ENCODE measurements at places on chromosomes 16 and 17.

DNA sequence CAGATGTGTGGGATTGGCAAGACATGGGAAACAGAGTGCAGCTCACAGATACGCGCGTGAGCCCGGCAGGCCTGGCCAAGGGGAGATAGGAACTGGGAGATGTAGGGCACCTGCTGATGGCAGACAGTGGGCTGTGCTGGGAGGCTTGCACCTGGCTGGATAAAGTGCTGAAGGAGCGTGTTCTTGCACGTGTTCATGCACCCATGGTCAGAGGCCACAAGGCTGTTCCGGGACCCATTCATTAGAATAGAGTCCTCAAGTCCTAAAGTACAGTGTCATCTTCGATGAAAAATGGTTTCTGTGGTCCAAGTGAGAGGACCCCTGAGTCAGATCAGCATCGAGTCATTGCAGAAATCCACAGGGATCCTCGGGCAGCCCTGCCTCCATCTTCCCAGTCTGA is 236.4 kb downstream of the CCDC182 start:
- DNase-seq: no peak

DNA sequence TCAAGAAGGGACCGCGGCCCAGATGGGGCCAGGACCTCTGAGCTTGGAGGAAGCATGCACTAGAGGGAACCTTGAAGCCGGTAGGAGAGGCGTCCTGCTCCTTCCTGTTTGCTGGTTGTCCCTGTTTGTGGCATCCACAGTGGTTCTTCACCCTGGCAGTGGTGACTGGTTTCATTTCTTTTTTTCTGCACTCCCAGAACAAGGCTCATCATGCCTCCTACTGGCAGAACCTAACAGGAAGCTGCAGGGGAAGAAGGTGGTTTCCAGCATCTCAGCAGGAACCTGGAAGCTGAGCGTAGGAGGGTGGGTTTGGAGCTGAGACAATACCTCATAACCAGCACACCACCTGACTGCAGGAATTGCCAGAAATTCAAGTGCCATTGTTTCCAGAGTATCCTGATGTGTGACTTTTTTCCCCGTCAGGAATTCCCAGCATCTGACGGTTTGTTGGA is 5.8 kb downstream of the TMEM231 start:
- DNase-seq: no peak

- peak; percentile 32 for DNase-seq
Measured at GRCh38 chr17:42676424-42677011, at the start of gene PLEKHH3. PLEKHH3 (minus strand) TSS chr17:42676994; CDS start chr17:42676563, 431 bp downstream.

- no peak for DNase-seq
Measured at GRCh38 chr17:1787301-1787902, 25.5 kb downstream of the SERPINF1 start.

DNA sequence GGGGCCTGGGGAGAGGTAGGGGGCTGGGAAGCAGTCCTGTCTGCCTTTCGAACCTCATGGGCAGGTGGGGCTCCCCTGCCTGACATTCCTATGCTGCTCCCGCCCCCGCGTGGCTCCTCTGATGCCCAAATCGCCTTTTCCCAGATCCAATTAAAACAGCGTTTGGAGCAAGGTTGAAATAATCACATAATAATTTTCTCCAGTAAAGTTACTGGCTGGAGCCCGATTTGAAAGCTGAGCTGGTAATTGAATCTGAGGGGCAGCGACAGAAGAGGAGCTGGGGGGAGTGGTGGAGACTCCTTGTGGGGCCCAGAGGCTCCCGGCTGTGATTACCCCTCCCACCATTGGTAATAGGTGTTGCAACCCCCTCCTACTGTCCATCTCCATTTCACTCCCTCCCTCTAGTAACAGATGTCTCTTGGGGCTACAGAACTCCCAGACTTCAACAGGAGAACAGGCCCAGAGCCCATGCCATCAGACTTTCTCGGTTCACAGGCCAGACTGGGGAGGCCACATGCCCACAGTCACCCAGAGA is 38.9 kb upstream of the C1QL1 start:
- no peak for DNase-seq

DNA sequence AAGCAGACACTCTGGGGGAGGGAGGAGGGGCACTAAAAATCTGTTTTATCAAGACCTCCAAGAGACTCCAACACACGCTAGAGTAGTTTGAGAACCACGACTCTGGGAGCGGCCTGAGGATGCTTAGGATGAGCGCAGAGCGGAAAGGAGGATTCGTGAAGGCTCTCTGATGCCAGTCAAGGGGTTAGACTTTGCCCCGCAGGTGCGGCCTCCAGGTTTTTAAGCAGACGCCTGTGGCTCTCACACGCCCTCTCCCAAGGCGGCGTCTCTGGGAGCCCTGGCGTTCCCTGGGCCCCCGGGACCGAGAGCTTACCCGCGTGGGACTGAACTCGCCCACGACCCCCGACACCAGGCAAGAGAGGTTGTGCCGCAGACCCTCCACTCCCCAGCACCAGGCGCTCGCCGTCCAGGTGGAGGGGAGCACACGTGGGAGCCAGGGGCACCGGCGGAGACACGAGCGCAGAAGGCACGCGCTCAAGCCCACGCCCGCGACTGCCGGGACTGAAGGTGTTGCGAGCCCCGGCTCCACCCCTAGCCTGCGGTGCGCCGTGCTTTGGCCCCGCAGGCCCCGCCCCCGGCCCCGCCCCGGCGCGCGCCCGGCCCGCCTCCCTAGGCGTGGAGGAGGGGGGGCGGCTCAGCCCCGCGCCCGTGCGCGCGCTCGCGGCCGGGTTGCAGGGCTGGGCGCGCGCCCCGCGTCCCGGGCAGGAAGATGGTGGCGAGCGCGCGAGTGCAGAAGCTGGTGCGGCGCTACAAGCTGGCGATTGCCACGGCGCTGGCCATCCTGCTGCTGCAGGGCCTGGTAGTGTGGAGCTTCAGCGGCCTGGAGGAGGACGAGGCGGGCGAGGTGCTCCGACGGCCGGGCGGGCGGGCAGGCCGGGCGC is at the start of gene XYLT2:
Gene XYLT2, plus strand, starts transcription at position 695 of the 881 bp plus-strand sequence. Its CDS starts 15 bp downstream, at position 710.
- peak; percentile 74 for DNase-seq

GRCh38 chr16:79632289-79632688 is 31.8 kb upstream of the MAF start:
- no peak for DNase-seq

- DNase-seq: no peak
Measured at GRCh38 chr17:17906418-17907215, 65.6 kb downstream of the TOM1L2 start.

DNA sequence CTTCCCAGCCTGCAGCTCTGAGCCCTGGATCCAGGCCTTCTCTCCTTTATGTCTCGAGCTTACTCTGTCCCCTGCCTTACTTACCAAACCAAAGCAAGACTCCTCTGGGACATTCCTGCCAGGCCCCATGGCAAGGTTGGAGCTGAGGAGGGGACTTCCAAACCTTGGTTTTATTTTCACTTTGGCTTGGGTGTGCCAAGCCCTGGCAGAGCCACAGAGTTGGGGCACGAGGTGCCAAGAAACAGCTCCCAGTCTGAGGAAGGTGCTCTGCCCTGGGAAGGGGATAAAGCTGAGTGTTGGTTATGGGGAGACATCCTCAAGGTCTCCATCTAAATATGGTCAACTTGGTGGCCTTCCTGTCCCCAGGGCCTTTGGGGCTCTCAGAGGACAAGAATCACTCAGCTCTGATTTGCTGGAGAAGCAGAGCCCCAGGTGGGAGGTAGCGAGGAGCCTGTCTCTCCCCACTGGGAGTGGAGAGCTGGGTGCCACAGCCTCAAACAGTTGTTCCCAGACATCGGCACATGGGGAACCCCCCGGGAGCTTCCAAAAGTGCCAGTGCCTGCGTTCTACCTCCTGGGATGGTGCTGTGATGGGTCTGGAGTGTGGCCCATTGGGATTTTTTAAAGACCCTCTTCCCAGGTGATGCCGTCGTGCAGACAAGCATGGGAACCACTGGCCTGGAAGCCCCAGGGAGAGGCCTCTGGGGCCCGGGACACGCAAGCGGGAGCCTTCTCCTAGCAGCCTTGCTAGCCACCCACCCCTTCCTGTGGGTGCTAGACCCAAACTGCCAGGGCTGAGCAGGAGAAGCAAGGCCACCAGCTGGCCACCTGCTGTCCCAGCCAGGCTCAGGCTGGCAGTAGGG is 10.3 kb downstream of the NLRC5 start:
- DNase-seq: no peak

DNA sequence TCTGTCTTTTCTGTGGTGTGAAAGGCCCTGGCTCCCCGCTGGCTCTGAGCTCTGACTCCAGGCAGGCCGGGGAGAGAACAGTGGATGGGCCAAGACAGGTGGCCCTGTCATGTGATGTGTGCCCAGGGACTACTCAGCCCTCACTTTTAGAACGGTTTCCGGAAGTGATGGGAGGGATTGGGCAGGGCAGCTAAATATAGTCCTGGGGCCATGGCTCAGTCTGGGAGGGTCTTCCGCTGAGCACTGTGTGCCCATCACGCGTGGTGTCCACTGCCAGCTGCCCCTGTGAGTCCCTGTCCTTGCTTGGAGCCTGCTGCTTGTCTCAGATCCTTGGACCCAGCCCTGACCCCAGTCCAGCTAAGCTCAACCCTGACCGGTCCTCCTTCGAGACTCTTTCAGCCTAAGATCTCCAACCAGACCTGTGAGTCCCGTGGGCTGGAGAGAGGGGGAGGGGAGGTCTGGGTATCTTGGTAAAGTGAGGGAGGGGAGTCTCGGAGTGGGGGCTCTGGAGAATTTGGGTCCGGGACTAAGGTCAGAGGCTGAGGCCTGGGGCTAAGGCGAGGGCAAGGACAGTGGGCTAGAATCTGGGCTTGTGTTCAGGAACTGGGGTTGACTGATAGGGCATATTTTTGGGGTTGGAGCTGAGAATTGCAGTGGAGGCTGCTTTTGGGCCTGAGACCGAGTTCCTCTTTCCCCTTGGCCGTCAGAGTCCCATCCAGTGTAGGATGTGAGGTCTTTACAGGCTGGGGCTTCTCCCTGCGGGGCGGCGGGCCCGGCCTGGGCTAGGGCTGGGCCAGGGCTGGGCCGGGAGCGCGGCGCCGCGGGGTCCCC is at the start of gene TRIM72:
Gene TRIM72, plus strand, starts transcription at position 243 of the 831 bp plus-strand sequence. CDS start 620 bp downstream, outside the sequence.
- DNase-seq: no peak

GRCh38 chr16:61887903-61888302 is 148.3 kb downstream of the CDH8 start:
- DNase-seq: no peak

- DNase-seq: no peak
Measured at GRCh38 chr16:54049591-54050458, 236.8 kb downstream of the IRX3 start.

- no peak for DNase-seq
Measured at GRCh38 chr17:16158714-16159113, 56.6 kb downstream of the NCOR1 start.

- DNase-seq: peak; percentile 28
Measured at GRCh38 chr17:77959926-77960521, 1.5 kb downstream of the TNRC6C start.

GRCh38 chr16:49269201-49269600 is 12.4 kb downstream of the CBLN1 start:
- no peak for DNase-seq

DNA sequence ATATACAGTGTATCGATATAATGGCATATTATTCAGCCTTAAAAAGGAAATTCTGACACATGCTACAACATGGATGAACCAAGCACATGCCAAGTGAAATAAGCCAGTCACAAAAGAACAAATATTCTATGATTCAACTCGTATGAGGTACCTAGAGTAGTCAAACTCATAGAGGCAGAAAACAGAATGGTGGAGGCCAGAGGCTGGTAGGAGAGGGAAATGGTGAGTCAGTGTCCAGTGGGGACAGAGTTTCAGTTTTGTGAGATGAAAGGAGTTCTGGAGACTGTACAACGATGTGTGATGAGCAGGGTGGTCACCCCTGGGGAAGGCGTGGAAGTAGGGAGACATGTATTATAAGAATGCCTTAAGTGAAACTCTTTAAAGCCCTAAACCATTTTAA is 39.9 kb downstream of the RNF157 start:
- no peak for DNase-seq

DNA sequence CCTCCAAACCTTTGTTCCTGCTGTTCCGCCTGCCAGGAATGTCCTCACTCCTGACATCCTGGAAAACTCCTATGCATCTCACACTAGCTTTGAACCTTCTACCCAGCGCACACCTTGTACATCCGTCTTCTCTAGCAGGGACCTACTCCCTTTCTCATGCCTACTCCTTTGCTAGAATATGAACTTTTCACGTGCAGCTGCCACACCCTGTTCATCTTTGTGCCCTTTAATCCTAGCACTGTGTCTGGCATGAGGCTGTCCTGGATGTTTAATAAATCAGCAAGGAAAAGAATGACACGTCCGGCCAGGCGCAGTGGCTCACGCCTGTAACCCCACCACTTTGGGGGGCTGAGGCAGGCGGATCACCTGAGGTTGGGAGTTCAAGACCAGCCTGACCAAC is 111.0 kb downstream of the NTN1 start:
- DNase-seq: no peak

DNA sequence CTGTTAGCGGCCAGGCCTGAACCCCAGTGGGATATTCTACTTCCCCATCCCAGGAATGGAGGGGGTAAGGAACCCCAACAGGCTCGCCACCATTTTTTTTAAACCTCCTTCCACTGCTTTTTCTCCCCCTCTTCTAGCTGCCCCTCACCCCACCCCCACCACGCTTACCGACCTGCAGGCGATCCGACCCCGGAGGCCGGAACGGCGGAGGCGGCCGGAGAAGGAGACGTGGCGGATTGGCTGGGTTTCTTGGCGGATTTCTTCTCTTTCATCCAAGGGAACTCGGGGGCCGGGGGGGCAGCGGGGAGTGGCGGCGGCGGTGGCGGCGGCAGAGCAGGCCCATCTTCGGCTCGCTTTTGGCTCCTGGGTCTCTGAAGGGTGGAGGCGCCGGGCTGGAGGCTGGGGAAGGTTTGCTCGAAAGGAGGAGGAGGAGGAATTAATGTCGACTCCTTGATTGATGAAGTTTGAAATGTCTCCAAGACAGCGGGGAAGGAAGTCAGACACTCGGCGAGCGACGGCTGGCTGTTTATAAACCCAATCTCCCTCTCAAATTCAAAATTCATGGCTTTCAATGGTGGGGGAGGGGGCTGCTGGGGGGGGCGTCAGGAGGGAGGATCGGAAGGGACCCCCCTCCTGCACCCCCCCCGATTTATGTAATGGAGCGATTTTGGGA is 424 bp downstream of the HOXB2 start:
- no peak for DNase-seq

DNA sequence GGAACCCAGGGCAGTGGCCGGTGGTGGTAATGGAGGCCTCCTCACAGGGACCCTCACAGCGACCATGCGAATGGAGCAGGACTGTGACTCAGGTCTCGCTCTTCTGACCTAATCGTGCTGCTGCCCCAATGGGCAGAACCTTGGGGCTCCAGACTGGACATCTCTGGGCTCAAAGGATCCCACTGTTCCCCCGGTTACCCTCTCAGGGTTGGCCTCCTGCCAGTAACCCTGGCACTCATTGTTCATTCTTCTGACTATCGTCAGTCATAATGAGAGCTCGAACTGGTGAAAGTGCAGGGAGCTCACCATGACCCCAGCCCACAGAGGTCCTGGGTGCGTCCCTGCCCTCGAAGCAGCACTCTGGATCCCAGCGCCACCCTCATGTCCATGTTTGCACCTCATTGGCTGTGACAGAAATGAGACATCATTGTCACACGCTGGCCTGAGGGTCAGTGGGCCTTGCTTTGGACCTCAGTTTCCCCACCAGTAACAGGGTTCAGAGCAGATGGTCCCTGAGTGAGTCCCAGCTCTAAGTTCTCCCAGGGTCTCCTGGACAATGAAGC is 4.0 kb upstream of the NPRL3 start:
- DNase-seq: no peak

Measured in NCI-H1105 (cell line).